ENCODE measurements at places on chromosomes 2 and 18.

GRCh38 chr2:239285071-239285931 lies 115.5 kb downstream of the HDAC4 start:
- DNase-seq: no peak

GRCh38 chr2:8252997-8253694 lies 428.7 kb upstream of the ID2 start:
- DNase-seq: no peak

- DNase-seq: no peak
Observed at GRCh38 chr2:98378196-98378595, 31.9 kb downstream of the CNGA3 start.

DNA sequence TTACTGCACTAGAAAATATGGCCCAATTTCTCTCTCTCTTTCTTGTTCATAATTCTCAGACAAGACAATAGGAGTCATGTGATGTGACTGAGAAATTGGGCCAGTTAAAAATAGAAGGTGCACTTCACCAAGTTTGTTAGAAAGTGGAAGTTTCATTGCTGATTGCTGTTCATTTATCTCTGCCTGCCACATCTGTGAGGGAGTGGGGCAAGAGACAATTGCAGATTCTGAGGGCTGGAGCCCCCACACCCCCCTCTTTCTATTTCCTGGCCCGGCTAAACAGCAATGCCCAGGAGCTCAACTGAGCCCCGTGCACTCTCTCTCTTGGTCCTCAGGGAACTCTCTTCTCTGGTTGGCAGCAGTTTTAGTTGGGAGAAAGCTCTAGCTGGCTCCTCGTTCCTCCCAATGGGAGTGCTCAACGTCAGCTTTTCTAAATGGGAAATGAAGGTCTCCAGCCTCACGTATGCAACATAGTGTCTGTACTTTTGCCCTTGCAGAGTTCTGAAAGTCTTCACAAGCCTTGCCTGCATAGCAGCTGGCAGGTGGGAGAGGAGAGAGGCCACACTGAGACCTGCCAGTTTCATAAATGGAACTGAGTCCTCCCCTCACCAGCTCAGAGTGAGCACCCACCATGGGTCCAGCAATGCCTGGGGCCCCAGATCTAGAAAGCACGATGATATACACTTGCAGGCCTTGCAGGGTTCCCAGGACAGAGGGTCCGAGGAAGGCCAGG lies 115.7 kb downstream of the MYCN start:
- no peak for DNase-seq

DNA sequence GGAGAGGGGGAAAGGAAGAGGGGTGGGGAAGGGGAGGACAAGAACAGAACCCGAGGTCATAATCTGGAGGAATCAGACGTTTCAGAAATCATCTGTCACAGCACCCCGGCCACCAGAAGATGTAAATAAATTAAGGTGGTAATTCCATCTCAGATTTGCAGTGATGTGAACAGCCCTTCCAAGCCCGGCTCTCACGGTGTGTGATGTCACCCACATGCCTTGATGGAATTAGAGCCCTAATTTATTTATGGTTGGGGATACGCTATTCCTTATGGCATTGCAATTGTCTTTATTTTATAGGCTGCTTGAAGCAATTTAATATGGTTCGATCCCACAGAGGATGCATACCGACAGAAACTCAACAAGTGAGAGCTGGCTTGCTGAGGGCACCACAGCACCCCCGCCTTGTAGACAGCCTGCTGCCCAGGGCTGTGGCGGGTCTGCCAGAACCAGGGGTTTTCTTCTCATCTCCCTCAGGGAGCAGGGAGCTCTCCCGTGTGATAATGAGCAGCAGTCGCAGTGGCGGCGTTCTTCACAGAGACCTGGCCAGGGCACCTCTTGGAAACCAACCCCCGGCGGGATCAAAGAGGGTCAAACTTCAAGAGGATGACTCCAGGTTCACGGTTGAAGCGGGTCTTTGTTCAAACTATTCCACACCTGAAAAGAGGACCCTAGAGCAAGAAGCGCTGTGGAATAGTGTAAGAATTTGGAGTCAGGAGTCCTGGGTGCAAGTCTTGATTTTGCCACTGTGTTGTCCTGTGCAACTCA lies 40.5 kb upstream of the SIX2 start:
- DNase-seq: no peak

- no peak for DNase-seq
Observed at GRCh38 chr18:74994502-74995418, 214.2 kb downstream of the PTGR3 start.

DNA sequence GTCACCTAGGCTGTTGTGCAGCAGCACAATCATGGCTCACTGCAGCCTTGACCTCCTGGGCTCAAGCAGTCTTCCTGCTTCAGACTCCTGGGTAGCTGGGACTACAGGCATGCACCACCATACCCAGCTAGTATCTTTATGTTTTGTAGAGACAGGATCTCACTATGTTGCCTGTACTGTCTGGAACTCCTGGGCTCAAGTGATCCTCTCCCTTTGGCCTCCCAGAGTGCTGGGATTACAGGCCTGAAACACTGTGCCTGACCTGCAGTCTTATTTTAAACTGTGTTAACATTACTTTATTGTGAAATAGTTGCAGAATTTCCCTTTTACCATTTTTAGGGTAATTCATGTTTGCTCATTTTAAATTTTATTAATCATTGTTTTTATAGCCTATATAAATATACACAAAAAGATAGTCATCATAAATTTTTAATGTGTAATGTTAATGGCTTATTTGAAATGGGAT lies 24.6 kb downstream of the EML4 start:
- DNase-seq: no peak

DNA sequence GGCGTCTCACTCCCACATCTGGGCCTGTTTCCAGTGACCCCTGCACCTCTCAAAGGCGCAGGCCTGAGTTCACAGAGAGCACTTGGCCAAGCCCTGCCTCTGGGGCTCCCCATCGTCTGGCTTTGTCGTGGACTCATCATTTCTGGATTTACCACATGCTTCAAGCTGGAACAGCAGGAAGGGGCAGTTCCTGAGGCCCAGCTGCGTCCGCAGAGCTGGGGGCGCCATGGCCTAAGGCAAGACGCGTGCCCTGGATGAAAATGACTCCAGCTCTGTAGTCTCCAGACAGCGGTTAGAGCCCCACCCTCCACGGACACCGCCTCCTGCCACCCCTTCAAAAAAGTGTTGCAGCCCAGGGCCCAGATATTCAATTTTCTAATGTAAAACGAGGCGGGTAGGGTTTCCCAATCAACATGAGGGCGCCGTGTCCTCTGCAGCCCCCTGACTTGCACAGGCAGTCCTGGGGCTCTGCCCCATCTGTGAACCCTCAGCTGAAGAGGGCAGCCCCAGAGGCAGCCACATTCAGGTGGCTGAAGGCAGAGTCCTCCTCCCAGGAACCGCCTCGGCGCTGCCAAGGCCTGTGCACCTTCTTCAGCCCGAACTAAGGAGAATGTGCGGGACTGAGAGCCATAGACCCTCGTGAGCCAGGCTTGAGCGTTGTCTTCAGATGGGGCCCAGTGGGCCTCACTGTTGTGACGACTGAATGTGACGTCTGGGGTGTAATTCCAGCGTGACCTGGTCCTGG lies 85.5 kb downstream of the NFATC1 start:
- DNase-seq: no peak

DNA sequence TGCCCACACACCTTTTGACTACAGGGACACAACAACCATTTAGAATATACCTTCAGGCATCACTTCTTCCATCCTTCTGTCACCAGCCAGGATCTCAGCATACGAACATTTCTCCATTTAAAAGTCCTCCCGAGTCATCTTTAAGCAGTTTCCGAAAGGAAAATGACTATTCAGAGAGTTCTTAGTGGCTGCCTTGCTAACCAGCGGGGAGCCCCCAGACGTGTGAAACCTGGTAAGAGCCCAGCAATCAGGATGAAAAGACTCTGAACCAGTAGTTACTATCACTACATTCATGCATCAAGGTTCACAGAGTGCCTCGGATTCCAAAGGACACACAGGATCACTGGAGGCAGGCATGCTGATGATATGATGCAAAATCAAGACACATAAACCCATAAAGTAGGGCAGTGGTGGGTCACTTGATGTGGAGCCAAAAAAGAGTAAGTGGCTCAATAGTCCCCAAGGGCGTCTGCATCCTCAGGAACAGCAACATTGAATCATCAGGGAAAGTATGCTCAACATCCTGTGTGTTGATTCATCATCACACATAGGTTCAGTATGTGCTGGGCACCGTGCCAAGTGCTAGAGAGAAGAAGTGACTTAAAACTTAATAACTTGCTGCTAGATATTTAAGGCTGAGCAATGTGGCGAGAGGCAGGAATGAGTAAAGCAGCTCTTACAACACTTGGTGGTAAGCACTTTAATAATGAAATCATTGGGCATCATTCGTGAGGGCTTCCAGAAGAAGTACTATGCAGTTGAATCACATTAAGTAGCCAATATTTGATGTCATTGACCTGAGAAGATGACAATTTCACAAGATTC lies 4.4 kb downstream of the CCL20 start:
- peak; percentile 10 for DNase-seq

DNA sequence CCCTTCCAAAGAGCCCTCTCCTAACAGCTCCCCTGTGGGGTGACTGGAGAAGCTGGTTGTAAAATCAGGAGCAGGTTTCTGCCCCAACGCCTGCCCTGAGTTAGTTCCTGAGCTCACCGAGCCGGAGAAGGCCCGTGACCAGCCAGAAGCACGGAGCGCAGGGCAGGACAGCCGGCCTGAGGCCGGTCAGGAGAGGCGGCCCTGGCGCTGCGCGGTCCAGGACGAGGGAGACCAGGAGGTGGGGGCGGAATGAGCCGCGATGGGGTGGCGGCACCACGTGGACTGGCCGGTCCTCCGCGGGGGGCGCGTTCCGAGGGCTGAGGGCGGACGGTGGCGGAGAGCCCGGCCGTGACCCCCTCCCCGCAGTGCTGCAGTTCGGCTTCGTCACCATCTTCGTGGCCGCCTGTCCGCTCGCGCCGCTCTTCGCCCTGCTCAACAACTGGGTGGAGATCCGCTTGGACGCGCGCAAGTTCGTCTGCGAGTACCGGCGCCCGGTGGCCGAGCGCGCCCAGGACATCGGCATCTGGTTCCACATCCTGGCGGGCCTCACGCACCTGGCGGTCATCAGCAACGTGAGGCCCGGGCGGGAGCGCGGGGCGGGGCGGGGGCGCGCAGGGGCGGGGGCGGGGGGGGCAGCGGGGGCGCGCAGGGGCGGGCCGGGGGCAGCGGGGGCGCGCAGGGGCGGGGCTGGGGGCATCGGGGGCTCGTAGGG lies 29.0 kb downstream of the ANO7 start:
- DNase-seq: peak; percentile 81

- no peak for DNase-seq
Observed at GRCh38 chr2:175436076-175436475, 254.6 kb upstream of the ATP5MC3 start.

DNA sequence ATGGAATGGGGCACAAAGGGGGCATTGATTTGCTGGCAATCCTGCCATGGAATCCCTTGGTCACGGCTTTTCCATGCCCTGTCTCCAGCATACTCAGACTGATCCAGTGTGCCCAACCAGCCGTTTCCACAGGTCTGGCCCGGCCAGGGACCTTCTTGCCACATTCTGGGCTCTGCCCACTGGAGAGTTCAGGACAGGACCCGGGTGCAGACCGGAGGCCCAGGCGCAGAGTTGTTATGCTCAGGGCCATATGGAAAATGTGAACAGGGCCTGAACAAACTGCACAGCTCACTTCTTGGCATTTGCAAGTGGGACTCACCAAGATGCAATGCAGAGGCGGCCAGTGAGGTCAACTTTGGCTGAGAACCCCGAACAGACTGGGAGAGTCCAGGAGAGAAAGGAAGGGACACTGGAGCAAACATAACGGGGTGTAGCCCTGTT lies 15.6 kb upstream of the ASAP2 start:
- peak; percentile 85 for DNase-seq

- DNase-seq: no peak
Observed at GRCh38 chr2:70935468-70936164, at the start of gene ATP6V1B1. ATP6V1B1 (plus strand) TSS chr2:70935900; CDS start chr2:70935955, 55 bp downstream.

DNA sequence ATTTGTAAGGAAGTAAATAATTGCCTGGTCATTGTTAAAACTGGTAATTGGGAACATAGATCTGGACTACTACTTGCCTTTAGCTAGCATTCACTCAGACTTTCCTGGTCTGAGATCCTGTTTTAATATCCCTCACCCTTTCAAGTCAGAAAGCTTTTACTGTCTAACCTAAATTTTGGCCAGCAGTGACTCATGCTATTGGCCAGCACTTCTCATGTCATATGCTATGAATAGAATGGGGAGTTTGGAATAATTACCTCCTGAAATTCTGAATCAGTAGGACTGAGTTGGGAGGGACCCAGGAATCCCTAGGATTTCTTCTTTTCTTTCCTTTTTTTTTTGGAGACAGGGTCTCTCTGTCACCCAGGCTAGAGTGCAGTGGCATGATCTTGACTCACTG lies 19.3 kb downstream of the STK36 start:
- DNase-seq: peak; percentile 24

- DNase-seq: no peak
Observed at GRCh38 chr2:217077831-217078407, 218.1 kb upstream of the TNP1 start.

DNA sequence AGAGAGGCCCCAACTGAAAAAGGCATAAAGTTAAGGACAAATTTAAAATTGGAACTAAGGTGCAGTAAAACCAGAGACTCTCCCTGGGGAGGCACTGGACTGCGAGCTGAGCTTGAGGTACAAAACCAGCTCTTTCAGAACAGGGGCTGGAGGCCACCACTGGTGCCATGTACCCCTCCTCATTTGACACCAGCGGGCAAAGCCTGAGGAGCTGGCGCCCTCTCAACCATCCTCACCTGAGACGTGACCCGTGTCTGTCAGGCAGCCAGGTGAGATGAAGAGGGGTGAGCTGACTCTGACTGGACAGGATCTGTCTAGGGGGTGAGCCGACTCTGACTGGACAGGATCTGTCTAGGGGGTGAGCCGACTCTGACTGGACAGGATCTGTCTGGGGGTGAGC lies 68.5 kb downstream of the TMEM18 start:
- no peak for DNase-seq

DNA sequence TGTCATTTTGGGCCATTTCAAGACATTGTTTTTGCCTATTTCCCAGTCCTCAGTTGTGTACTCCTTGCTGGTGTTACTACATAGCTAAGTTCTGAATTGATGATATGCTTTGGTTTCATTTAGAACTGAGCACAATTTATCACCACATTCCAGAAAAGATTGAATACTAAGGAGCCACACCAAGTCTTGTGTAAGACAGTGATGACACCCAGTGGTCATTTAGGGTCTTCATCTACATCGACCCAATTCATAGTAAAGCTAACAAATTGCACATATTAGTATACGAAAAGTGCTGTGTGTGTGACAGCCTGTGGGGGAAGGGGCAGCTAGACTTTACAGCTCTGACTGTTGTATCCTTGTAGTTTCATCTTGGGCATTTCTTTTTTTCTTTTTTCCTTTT lies 10.9 kb upstream of the DLX2 start:
- DNase-seq: no peak
